ENCODE measurements at places on chromosomes 7 and 10.

GRCh38 chr10:133457100-133457841, 3.5 kb downstream of the SCART1 start:
- no peak for DNase-seq
- no peak overlapping the region for H3K27ac ChIP-seq
- H3K27me3 ChIP-seq, result no peaks in the 10 kb centered on the region

DNA sequence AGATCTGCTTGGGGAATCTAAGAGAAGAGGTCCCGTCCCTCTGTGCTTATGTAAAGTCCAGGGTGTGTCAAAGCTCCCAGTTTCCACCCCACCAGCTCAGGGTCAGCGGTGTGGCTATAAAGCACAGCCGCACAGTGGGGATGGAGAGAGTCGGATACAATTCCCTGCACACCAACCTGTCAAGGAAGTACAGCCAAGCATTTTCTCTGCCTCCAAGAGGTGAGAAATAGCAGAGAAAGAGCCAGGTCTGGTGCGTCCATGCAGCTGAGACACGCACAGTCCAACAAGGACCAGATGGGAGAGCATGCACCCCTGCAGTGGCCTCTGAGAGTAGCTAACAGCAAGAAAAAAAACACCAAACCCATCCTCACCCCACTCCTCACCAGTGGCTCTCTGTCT, 61.3 kb upstream of the WAC start:
- DNase-seq, result no peak
- no peaks in the 10 kb centered on the region for H3K4me1 ChIP-seq
- no peaks in the 10 kb centered on the region for H3K36me3 ChIP-seq
- H3K4me3 ChIP-seq, result no peak overlapping the region
- no peaks in the 10 kb centered on the region for H3K27me3 ChIP-seq
- H3K27ac ChIP-seq, result no peak overlapping the region

DNA sequence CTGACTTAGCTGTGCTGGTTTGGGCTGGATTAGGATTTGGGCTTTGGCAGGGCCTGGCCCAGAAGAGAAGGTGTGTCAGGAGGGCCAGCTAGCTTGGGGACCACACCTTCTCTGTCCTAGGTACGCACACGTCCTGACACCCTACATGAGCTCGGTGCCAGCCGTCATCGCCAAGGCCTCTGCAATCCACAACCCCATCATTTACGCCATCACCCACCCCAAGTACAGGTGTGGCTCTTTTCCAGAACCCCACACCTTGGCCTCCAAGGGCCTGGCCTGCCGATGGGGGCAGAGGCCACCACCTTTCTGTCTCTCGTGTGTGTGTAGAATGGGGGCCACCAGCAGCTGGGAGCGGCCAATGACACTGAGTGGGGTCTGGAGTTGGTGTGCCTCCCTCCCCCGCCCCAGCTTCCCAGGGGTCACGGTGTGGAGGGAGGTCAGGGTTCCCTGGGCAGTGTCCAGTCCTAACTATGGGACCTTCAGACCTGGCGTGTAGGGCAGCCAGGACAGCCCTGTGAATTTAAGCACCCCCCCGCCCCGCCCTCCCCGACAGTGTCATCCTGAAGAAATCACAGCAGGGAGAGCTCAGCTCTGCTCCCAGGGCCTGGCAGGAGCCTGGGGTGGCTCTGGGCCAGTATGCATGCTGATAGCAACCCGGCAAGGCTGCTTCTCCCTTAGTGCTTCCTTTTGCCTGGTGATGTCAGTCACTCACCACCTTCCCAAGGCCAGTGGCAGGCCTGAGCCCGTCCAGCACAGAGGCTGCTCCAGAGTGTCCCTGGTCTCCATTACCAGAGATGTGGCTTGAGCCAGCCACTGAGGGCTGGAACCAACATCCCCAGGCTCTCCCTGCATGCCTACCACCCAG, 6.9 kb upstream of the LDB3 start:
- no peak overlapping the region for H3K4me3 ChIP-seq
- H3K4me1 ChIP-seq, result no peaks in the 10 kb centered on the region
- H3K27ac ChIP-seq, result no peak overlapping the region
- no peaks in the 10 kb centered on the region for H3K36me3 ChIP-seq
- H3K27me3 ChIP-seq, result no peaks in the 10 kb centered on the region

DNA sequence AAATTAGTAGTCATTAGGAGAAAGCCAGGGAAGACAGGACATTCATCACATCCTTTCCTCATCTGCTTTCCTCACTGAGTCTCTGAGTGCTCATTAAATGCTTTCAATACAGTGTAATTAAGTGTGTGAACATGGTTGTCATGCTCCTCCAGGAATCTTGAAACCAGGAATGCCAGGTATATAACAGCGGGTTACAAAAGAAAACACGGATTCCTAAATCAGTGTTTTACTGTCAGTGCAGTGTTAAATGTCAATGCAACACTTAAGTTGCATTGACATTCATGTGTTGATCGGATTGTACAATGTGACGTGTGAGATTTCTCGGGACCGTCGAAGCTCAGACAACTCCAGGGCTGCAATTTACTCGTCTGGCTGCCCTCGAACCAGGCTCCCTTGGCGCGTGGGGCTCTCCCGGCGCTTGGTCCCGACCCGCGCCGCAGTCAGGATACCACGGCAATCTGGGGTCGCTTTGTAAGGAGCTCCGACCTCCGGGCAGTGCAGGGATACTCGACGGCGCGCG, 455 bp upstream of the SPAG6 start:
- peak overlapping the region; percentile 4 for H3K4me3 ChIP-seq
- peaks cover 3% of the 10 kb centered on the region for H3K4me1 ChIP-seq

DNA sequence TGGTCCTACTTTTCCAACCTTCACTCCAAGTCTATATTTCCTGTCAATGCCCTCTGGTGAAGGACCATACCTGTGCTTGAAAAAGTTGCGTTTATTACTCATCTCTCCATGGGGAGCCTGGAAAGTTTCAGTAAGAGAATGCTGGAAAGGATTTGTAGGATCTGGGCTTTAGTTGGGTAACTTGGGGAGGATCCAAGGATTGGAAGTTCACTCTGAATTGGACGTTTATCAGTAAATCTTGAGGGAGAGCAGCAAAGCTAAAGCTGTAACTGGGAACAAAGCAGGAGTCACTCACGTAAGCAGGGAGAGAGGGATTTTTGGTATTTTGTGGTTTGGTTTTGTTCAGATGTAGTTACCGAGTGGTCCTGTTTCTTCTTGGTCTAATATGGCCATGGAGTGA, 51.4 kb upstream of the NPVF start:
- no peak overlapping the region for H3K4me3 ChIP-seq
- H3K27me3 ChIP-seq, result no peaks in the 10 kb centered on the region
- no peaks in the 10 kb centered on the region for H3K4me1 ChIP-seq
- H3K27ac ChIP-seq, result no peak overlapping the region

- DNase-seq, result no peak
- H3K4me3 ChIP-seq, result no peak overlapping the region
- H3K4me1 ChIP-seq, result no peaks in the 10 kb centered on the region
- no peaks in the 10 kb centered on the region for H3K27me3 ChIP-seq
- no peaks in the 10 kb centered on the region for H3K36me3 ChIP-seq
Measured at GRCh38 chr7:1721047-1721690, 51.1 kb downstream of the ELFN1 start.

DNA sequence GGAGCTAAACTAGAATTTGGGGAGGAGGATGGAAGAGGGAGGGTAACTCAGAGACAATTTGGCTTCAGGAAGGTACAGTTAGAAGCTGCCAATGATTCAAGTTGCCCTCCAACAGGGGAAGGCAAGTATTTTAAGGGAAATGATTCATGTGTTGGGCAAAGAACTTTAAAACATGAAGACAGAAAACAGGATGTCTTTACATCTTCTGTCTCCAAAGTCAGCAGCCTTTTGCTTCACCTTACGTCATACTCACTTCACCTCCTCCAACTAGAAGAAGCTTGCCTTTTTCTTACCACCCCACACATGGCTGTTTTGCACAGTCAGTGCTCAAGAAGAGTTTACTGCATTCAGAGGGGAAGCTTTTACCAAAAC, 36.1 kb downstream of the PPP1R3C start:
- H3K36me3 ChIP-seq, result no peaks in the 10 kb centered on the region
- no peak for DNase-seq
- H3K4me3 ChIP-seq, result no peak overlapping the region
- H3K4me1 ChIP-seq, result peaks cover 24% of the 10 kb centered on the region

DNA sequence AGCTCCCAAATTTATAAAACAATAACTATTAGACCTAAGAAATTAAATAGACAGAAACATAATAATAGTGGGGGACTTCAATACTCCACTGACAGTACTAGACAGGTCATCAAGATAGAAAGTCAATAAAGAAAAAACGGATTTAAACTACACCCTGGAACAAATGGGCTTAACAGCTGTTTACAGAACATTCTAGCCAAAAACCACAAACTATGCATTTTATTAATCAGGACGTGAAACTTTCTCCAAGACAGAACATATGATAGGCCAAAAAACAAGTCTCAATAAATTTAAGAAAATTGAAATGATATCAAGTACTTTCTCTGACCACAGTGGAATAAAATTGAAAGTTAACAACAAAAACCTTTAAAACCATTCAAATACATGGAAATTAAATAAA, 46.4 kb downstream of the ZNF680 start:
- H3K4me1 ChIP-seq, result no peaks in the 10 kb centered on the region
- H3K27ac ChIP-seq, result peak overlapping the region; percentile 51
- H3K36me3 ChIP-seq, result peaks cover 44% of the 10 kb centered on the region
- no peaks in the 10 kb centered on the region for H3K27me3 ChIP-seq
- H3K4me3 ChIP-seq, result no peak overlapping the region

DNA sequence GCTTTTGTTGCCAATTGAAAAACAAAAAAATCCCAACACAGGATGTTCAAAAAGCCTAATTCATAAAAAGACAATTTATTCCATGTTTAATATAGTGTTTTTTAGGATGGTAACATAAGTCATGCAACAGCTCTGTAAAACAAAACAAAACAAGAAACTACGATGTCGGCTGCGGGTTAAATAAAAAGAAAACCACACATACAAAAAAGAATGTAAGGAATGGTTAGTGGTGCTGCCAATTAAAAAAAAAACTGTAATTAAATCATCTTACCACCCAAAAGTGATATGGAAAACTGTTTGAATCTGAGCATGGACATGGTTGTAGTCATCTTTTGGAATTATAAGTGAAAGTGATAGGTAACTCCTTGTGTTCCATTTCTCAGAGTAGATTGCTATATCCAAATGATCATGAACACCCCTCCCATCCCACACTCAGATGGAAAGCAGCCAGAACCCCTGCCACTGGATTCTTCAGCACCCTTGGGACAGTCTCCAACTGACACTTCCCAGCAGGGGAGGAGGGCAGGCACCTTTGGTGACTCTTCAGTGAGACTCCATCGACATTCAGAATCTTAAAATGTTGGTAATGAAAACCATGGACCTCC, 14.3 kb upstream of the DAGLB start:
- no peaks in the 10 kb centered on the region for H3K27me3 ChIP-seq
- peaks cover 58% of the 10 kb centered on the region for H3K36me3 ChIP-seq
- no peaks in the 10 kb centered on the region for H3K4me1 ChIP-seq
- no peak overlapping the region for H3K4me3 ChIP-seq

- no peak for DNase-seq
- H3K27ac ChIP-seq, result no peak overlapping the region
- H3K4me3 ChIP-seq, result no peak overlapping the region
Measured at GRCh38 chr7:70744492-70744891, 387.5 kb upstream of the GALNT17 start.

DNA sequence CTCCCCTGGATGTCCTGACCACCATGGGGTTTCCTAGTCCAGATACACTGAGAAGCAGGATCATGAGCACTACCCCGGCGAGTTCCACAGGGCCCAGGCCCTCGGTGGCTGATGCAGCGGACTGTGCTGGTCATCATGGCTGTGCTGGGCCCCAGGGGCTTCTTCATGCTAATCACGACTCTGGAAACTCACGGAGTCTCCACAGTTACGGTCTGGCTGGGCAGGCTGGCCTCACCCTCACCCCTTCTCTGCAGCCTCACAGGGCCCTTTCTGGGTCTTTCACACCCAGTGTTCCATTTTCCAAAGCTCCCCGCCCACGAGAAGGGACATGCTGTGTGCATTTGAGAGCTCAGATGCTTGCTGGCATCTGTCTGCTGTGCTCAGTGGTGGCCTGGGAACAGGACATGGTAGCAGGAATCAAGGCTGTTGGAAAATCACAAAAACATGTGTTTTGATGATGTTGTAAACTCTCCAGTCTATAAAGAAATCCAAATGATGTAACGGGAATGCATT, 119.0 kb downstream of the PTPN20 start:
- H3K36me3 ChIP-seq, result no peaks in the 10 kb centered on the region
- no peak overlapping the region for H3K4me3 ChIP-seq
- H3K27ac ChIP-seq, result no peak overlapping the region
- peak; percentile 61 for DNase-seq

DNA sequence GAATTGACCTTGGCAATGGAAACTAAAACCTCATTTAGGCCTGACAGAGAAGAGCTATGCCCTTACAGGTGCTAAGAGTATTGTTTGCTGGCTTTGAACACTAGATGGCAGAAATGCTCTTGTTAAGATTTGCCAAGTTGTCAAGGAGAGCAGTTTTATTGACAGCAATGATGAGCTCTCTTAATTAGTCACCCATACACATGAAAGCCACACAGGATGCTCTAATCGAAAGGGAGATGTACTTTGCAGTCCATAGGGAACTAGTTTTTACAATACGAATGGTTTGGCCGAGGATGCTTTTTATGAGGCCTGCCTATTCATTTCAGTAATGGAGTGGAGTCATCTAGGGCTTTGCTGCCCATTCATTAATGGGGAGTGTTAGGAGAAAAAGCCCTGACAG, 45.4 kb upstream of the MBL2 start:
- no peak overlapping the region for H3K4me3 ChIP-seq
- H3K4me1 ChIP-seq, result no peaks in the 10 kb centered on the region
- H3K27ac ChIP-seq, result no peak overlapping the region
- no peaks in the 10 kb centered on the region for H3K27me3 ChIP-seq
- no peak for DNase-seq
- H3K36me3 ChIP-seq, result no peaks in the 10 kb centered on the region

DNA sequence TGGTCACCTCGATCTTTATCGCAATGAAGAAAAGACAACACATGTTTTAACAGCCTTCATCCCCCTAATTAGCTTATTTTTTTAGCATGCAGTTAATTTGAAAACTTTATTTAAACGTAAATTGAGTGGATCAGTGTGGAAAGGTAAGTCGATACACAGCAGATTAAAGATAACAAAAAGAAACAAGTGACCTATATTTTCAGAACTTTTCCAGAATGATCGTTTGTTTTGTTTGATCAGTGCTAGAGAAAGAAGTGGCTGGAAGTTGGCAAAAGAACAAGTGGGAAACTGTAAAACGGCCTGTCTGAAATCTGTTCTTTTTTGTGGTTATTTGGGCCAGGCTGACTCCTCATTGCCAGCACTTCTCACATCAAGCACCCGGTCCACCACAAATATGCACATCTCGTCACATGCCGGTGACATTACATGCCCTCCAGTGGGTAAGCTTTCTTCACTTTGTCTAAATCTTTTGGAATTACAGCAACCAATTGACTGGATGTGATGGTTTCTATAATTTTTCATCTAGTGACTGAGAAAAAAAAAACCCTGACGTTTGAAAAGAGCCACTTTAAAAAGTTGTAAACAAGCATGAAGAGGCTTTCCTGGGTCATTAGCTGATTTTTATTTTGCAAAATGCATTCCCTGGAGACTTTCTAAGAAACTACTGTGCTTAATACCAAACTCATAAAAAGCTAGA, 33.2 kb downstream of the C7orf33 start:
- DNase-seq, result no peak
- H3K4me1 ChIP-seq, result no peaks in the 10 kb centered on the region
- no peaks in the 10 kb centered on the region for H3K36me3 ChIP-seq
- no peak overlapping the region for H3K27ac ChIP-seq
- no peak overlapping the region for H3K4me3 ChIP-seq
- no peaks in the 10 kb centered on the region for H3K27me3 ChIP-seq
